Nucleus accumbens (tissue), 56 donors: ENCODE measurements at places on chromosomes 3 and 15.

- no peak for DNase-seq
Measured at GRCh38 chr15:50063226-50063625, 55.8 kb downstream of the ATP8B4 start.

DNA sequence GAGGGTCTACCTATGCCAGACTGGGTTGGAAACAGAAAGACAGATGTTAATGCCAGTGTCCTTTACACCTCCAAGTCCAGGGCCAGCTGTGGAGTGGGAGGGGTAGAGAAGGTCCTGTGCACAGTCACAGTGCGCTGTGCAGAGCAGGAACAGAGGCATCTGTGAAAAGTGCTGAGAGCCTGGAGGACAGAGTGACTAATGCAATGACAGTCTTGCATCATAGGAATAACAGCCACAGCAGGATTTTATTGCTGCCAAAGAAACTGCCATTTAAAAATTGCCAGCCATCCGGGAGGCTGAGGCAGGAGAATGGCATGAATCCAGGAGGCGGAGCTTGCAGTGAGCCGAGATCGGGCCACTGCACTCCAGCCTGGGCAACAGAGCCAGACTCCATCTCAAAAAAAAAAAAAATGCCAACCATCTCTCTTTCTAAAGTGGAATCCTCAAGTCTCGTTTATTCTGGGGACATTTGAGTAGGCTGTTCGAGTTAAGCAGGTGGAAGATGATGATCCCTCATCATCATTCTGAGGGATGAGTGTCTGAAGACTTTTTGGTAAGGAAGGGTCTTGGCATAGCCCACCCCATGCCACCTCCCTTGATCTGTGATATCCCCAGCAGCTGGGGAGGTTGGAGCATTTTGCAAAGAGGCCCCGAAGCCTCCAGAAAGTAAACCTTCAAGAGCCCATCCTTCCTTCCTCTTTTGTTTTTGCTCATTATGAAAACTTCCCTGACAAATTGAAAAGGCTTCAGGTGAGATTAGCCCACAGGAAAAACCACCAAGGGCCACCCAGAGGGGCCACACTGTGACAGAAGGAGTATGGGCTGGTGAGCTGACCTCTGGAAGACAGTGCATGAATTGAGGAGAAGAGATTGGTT, 7.7 kb downstream of the CCR2 start:
- DNase-seq = no peak

- DNase-seq = no peak
Measured at GRCh38 chr3:197495999-197496745, 59.6 kb downstream of the BDH1 start.

- DNase-seq = no peak
Measured at GRCh38 chr3:144273601-144274000, 302.0 kb downstream of the DIPK2A start.

GRCh38 chr3:86982883-86983282, 8.1 kb downstream of the VGLL3 start:
- no peak for DNase-seq

DNA sequence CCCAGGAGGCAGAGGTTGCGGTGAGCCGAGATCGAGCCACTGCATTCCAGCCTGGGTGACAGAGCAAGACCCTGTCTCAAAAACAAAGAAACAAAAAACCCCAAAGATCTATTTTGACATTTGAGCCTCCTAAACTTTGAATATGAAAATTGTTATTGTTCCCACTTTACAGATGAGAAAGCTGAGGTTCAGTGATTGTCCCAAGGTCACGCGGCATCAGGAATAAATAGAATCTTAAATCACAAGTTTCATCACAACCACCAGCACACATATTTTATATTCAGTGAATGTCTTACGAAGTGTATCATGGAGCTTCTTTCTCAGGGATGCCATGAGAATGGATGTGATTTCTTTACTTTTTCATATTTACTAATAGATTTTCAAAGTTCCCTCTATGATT, 5.3 kb upstream of the LRIG1 start:
- DNase-seq = no peak

- peak; percentile 11 for DNase-seq
Measured at GRCh38 chr3:175346573-175347356, 487.6 kb downstream of the NAALADL2 start.

- DNase-seq = peak; percentile 51
Measured at GRCh38 chr15:99755692-99756409, 22.6 kb upstream of the LYSMD4 start.

DNA sequence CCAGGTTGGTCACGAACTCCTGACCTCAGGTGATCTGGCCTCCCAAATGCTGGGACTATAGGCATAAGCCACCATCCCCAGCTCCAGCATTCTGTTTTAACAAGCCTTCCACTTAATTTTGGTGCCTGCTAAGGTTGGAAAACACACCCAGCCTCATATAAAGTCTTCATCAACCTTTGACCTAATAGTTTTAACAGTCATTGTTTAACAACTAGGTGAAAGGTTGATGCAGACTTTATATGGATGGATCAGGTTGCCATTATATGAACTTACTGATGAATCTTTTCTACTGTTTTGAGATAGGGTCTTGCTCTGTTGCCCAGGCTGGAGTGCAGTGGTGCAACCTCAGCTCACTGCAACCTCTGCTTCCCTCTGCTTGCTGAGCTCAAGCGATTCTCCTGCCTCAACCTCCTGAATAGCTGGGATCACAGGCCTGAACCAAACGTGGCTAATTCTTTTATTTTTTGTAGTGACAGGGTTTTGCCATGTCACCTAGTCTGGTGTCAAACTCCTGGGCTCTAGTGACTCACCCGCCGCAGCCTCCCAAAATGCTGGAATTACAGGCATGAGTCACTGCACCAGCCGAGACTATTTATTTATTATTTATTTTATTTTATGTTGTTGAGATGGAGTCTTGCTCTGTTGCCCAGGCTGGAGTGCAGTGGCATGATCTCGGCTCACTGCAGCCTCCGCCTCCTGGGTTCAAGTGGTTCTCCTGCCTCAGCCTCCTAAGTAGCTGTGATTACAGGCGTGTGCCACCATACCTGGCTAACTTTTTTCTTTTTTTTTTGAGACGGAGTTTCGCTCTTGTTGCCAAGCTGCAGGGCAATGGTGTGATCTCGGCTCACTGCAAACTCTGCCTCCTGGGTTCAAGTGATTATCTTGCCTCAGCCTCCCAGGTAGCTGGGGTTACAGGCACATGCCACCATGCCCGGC, 3.1 kb upstream of the RPAP1 start:
- no peak for DNase-seq

DNA sequence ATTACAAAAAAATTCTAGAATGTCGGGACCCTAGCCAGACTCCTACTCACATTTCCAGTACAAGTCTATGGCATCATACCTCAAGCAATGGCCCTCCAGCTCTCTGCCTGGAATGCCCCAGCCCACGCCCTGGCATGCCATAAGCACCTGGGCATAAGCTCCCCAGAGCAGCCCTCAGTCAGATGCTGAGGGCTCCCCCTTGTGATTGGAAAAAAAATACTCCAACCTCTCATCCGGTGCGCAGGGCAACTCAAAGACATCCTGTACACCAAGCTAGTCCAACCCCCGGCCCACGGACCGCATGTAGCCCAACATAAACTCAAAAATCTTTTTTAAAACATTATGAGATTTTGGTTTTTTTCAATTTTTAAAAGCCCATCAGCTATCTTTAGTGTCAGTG, 115.4 kb downstream of the NEK10 start:
- no peak for DNase-seq

DNA sequence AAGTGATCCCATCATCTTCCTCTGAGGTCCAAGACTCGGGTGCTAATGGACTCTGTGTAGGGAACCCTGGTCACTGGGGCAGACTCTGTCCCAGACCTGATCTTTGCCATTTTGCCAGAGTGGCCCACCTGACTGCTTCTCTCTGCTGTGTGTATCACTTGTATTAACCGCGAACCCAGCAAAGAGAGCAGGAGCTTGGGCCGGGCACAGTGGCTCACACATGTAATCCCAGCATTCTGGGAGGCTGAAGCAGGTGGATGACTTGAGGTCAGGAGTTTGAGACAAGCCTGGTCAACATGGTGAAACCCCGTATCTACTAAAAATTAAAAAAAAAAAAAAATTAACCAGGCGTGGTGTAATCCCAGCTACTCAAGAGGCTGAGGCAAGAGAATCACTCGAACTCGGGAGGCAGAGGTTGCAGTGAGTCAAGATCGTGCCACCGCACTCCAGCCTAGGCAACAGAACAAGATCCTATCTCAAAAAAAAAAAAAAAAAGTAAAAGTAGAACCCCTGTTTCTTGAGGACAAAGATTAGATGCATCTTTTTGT, 32.9 kb upstream of the CYP11A1 start:
- DNase-seq = no peak

DNA sequence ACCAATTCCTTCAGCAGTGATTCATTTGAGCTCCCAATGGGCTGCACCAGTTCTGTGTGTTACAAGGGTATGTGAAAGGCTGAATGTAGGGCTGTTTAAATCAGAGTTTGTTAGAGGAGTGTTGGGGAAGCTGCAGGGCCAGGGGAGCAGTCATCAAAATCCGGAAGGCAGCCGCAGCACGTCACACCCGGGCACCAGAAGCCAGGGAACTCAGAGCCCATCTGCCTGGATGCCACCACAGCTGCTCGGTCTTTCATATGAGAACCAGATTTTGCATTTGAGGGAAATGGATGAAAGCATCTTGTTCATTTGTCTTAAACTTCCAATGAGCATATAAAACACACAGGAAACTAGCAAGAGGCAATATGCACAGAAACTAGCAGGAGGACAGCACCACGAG, 24.2 kb upstream of the NEO1 start:
- no peak for DNase-seq

- DNase-seq = no peak
Measured at GRCh38 chr15:57570994-57571393, 20.7 kb upstream of the MYZAP start.

DNA sequence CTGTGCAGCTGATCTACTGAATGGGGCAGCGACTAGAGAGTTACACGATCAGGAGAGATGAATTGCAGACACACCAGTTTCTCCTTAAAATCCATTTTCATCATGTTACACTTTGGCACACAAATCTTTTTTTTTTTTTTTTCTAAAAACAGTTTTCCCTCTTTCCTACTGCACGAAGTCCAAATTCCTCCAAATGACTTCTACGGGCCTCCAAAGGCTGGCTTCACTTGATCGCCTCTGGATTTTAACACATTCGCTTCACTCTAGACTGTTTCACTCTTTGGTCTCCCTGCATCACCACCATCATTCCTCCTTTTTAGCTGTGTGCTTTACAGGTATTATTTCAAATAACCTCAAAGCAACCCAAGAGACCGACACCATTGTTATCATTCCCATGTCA, 268.6 kb downstream of the RORA start:
- DNase-seq = no peak

DNA sequence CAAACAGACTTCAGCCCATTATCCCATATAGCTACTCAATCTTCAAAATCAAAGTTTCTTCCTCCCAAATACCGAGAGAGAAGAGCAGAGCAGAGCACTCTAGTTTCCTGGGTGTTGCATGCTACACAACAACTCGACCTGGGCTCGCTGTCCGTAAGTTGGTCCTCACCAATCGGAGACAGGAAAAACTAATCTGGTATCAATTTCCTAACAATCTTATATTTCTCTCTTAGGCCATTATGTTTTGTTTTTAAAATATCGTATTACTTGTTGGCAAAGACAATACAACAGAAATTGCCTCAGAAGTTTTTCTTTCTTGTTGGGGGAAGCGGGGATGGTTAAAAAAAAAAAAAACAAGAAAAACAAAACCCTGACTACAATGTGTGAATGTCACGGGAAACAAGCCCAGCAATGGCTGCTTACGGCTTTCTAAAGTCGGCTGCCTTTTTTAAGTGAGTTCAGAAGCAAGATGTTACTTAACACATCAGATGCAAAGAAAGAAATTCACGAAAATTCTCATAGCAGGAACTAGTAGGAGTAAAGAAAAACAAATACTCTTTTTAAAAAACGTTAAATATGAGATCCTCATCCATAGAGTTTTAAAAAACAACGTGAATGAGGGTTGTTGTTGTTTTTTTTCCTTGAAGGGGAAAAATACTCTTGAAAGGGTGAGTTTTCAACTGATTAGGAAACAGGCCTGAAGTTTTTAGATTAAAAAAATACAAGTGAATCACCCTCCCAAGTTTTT, 1.9 kb downstream of the VGLL4 start:
- no peak for DNase-seq

- no peak for DNase-seq
Measured at GRCh38 chr3:171636666-171637065, 173.6 kb downstream of the PLD1 start.

GRCh38 chr3:115576325-115576875, 46.9 kb upstream of the GAP43 start:
- DNase-seq = no peak

DNA sequence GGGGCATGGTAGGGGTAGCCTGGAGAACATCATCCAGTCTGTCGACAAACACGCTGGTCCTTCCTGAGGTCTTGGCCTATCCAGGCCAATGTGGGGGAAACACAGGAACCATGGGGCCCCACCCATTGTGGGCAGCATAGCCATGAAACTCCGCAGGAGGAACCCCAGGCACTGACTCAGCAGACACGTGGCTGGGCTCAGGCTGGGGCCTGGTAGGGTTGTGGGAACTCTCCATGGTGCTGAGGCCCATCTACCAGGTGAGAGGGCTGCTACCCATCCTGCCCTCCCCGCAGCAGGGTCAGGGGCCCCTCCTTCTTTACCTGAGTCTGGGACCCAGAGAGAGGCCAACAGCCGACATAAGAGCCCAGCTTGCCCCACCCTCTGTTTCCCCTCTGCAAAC, 22.6 kb upstream of the CACNA2D2 start:
- DNase-seq = no peak

GRCh38 chr3:46276497-46277099, 34.3 kb downstream of the CCR3 start:
- no peak for DNase-seq

- DNase-seq = no peak
Measured at GRCh38 chr15:27025481-27025966, 54.5 kb downstream of the GABRG3 start.

DNA sequence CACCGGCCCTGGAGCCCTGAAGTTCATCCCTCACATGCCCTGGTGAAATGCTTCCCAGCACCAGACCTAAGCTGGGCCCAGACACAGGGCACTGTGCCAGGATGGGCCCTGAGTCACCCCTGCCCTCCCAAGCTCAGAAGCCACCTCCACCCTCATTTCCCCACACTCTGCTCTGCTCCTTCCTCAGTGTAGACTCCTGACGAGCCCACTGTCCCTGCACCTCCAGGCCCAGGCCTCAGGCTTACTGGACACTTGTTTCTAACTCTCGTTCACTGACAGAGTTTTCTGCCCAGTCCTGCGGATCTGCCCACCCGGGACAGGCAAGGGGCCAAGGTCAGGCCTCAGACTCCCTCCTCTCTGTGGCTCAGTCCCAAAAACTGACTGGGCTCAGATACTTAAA, 112.6 kb upstream of the RNF7 start:
- DNase-seq = no peak

- DNase-seq = no peak
Measured at GRCh38 chr3:39052583-39052982, 767 bp downstream of the WDR48 start.
